Pons (tissue), 1 donor: ENCODE measurements at places on chromosomes 1 and 21.

DNA sequence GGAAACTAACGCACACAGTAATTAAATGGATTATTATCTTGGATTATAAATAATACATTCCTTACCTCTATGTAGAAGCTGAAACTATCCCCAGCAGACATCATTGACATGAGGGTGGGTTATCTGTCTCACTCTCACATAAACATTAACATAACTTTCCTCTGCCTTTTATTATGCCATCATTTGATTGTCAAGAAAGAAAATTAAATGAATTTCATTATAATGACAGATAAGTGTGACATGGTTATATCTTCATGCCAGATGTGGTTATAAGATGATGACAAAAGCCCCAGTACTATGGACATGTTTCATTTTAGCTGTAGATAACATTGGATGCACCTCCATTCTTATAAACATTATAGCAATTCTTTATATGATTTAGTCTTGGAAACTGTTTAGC is 476.5 kb downstream of the KCNT2 start:
- DNase-seq = no peak

GRCh38 chr1:14705824-14706223 is 107.3 kb downstream of the KAZN start:
- no peak for DNase-seq

GRCh38 chr1:110134050-110134595 is 16.2 kb upstream of the SLC6A17 start:
- DNase-seq = no peak

DNA sequence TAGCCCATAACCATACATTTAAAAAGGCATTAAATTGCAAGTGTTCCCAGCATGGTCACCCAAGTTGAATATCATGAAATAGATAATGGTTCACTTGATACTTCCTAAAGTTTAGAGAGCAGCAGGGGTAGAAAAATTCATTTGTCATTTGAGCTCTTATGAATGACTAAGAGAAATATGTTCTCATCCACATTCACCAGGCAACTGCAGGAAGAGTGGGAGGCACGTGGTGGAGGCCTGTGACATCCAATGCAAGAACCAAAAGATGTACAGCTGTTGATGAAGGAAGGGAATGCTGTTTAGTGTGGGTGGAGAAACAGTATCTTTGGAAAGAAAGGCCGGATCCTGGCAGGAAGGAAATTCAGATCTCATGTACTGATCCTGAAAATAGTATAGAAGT is 473.1 kb downstream of the ADGRL2 start:
- no peak for DNase-seq

- peak; percentile 69 for DNase-seq
Measured at GRCh38 chr1:201982623-201983379, at the start of gene RNPEP. Gene RNPEP, plus strand, starts transcription at chr1:201982648. Its CDS starts 19 bp downstream, at chr1:201982667.

- peak; percentile 49 for DNase-seq
Measured at GRCh38 chr1:9291914-9292360, 757 bp upstream of the SPSB1 start.

DNA sequence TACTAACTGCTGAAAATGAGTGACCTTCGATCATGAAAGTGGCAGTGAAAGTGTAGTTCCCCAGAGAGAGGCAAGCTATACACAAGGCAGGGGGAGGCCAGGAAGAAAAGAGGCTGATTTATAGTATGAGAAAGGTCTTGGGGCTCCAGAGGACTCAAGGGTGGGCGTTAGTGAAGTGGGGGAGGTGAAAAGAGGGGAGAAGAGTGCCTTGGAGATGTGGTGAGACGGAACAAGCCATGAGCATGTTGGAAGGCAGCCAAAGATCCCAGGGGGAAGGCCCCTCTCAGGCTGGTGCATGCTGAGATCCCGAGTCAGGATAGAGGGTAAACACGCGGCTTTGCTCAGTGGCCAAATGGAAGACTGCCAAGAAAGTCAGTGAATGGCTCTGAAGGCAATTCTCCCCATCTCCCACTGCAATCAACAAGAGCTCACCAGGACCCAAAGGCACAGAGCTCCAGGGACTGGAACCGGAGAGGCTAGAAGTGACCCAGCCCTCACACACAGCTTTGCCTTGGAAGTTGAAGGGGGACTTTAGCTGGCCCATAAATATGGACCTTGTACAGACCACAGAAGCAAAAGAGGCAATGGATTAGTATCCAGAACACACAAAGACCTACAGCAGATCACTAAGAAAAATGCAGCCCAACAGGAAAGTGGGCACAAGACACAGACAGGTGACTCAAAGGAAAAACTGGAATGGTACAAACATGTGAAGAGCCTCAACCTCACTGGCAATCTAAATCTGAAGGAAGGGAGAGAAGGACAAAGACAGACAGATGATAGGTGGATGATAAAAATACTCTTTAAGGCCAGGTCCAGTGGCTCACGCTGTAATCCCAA is 49.6 kb downstream of the HSF2BP start:
- peak; percentile 45 for DNase-seq
